Thyroid gland (tissue), 4 donors: ENCODE measurements at places on chromosomes 1 and 21. TPM values are rescaled to one million over a fixed set of nuclear protein-coding genes. Genes with fewer than 3 reads are reported as not detected.

DNA sequence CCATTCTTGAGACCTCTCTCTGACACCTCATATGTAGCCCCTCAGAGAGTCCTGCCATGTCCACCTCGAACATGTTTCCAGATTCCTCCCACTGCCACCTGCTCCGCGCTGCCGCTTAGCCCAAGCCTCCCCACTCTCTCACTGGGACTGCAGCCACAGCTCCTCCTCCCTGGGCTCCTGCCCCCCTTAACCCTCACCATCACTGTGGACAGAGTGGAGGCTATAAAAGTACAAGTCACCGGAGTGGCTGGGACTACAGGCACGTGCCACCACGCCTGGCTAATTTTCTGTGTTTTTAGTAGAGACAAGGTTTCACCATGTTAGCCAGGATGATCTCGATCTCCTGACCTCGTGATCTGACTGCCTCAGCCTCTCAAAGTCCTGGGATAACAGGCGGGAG is 77.0 kb downstream of the VWA5B1 start:
- peak; percentile 75 for DNase-seq

- DNase-seq, result peak; percentile 21
Observed at GRCh38 chr1:222784371-222784770, 30.5 kb upstream of the DISP1 start.

- no peak for DNase-seq
Observed at GRCh38 chr21:27329255-27329851, 362.5 kb upstream of the ADAMTS5 start.

DNA sequence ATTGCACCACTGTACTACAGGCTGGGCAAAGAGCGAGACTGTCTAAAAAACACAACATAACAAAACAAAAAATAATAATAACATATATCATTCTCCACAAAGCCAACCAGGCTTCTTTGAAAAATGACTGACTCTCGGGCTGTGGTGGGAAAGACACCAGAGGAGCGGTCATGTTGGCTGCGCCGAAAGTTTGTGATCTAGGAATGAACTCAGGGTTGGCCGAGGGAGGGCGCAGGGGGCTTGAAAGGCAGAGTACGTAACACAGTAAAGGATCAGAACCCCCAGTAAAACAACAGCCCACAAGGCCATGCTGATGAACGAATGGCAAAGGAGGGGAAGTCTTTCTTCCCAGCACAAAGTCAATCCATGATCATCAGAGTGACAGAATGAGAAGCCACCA is 4.7 kb downstream of the SLC35E2B start:
- no peak for DNase-seq

- no peak for DNase-seq
Observed at GRCh38 chr1:117512728-117513321, 93.0 kb upstream of the TENT5C start.

DNA sequence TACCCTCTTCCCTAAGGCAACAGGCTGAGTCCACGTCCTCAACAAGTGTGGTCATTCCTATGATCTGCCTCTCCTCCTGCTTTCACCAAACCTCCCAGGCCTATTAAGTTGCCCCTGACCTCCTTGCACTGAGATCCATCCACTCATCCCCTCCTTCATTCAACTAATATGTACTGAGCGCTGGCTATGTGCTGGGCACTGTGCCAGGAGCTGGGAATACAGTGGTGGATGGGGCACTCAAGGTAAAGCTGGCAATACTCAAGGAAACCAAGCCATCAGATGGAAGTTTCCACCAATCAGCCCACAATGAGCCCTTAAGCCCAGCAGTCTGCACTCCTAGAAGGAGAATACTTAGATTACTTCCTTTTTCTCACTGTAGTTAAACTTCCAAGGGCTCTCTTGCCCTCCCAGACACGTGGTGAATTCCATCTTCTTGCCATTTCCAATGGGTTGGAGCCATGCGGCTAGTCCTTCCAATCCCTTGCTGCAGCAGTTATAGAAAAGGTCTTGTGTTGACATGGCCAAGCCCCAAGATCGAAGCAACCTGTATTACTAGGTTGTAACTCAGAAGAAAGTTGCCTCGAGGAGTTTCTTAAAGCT is 279.9 kb upstream of the RUNX1 start:
- no peak for DNase-seq

DNA sequence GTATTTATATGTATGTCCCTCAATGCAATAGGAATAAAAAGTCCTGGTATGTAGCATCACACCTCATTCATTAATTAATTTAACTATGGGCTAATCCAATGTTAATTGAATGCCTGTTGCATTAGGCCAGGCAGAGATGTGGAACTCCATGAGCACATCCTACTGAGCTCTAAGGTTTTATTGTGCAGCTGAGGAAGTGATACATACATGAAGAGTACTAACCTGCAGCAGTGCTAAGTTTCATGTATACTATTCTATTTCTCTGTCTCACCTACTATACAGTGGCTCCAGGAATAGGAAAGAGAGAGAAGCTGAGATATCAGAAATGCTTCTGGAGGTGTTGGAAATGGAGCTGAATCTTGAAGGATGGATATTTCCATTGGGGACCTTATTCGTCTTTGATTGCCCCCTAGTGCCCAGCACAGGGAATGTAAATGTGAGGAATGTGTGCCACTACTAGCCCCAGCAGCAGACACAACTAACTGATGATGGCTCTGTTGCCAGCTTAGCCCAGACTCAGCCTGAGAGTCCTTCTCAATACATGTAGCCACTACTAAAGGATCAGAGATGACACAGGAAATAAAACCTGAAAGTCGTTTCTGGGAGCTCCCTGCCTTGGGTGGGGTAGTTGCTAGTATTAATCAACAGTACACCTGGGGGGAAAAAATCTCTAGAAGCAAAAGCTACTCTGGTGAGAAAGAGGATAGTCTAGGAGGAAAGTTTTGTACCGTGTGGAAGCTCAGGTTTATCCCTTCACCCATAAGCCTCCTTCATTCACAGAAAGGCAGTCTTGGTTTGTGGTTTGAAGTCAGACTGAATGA is 173.3 kb upstream of the FOXD3 start:
- peak; percentile 51 for DNase-seq

- peak; percentile 8 for DNase-seq
Observed at GRCh38 chr1:47709019-47709871, 271.4 kb downstream of the FOXD2 start.

GRCh38 chr1:109864047-109864822 is 46.4 kb upstream of the CSF1 start:
- DNase-seq, result no peak

GRCh38 chr1:206923009-206923960 is 1.5 kb upstream of the FCMR start:
- DNase-seq, result no peak

GRCh38 chr21:43851593-43851992 is 13.4 kb upstream of the AGPAT3 start:
- no peak for DNase-seq

DNA sequence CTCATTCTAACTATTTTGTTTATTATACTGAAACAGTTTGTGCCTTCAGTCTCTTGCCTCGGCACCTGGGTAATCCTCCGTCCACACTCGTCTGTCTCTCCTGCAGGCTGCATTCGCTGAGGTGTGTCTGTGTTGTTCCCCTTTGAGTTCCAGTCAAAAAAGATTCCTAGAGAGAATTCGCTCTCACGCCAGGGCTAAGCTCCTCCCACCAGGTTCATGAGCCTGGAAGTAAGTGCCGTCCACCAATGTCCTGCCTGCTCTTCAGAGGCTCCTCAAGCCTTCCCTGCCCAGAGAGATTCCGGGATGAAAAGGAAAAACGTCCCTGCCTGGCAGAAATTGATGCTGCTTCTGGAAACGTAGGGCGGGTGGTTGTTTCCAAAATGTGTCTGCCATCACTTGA is 12.9 kb downstream of the KIAA2013 start:
- DNase-seq, result peak; percentile 74

- DNase-seq, result no peak
Observed at GRCh38 chr1:54105736-54106269, 47.0 kb downstream of the CDCP2 start.

DNA sequence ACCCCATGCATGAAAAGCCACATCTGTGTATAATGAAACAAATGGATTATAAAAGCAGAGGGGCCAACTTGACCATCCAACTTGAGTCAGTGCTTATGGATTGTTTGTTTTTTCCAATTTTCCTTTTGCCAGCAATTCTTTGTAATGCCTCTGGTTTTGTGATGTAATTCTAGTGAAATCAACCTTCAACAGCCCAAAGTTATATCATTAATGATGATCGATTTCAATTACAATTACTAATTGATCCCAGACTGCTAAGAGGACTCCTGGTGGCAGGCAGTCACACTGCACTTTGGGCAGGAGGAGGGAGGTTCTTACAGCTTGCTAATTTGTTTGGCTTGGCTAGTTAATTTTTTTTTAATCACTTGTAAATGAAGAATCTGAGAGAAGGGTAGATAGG is 552.3 kb downstream of the NUF2 start:
- no peak for DNase-seq

DNA sequence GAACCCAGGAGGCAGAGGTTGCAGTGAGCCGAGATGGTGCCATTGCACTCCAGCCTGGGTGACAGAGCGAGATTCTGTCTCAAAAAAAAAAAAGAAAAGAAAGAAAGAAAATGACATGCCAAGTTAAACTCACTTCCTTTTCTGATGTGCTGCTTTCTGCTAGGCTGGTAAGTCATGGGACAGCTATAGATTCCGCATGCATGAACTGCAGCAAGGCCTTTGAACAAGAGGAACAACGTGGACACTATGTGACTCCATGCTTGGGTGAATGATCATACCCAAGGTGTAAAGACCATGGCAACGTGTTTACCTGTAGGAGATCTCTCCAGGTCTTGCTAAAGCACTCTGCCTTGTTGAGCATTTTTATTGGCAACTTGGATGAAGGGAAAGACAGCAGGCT is 10.3 kb upstream of the TTF2 start:
- no peak for DNase-seq

GRCh38 chr1:7929637-7930036 is 11.0 kb downstream of the TNFRSF9 start:
- no peak for DNase-seq

GRCh38 chr1:205075642-205076155 is 8.6 kb downstream of the TMEM81 start:
- DNase-seq, result no peak

- DNase-seq, result no peak
Observed at GRCh38 chr1:116769104-116769452, 14.8 kb downstream of the CD2 start.

- DNase-seq, result no peak
Observed at GRCh38 chr1:228013935-228014930, 7.4 kb downstream of the WNT3A start.

ERICH3 gene
- not detected for total RNA-seq

NECAP2 gene
- total RNA-seq, result 51.6 TPM

AMY2B gene
- 53.8 TPM for total RNA-seq

GREM2 gene
- 0.27 TPM for total RNA-seq

ZDHHC18 gene
- total RNA-seq, result 11.4 TPM

TPTE gene
- total RNA-seq, result not detected

PGM1 gene
- total RNA-seq, result 84.1 TPM

HSD3B2 gene
- not detected for total RNA-seq

SLC45A3 gene
- 6.7 TPM for total RNA-seq
